ENCODE measurements at places on chromosomes 3 and 15.

DNA sequence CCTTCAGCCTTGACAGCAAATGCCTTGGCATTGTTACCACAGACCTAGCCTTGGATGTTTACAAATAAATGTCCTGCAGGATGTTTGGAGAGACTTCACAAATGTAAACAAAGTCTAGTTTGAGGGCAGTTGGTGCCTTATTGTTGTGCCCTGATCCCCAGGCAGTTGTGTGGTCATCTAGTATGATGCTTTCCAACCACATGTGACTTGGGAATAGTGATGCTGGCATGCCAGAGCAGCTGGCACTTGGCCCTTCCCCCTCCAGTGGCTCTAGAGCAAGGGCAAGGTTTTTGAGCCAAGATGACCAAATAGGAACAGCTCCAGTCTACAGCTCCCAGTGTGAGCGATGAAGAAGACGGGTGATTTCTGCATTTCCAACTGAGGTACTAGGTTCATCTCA lies 258.2 kb downstream of the ADAMTS17 start:
- no peak for DNase-seq

GRCh38 chr3:172061724-172062184 lies 22.4 kb downstream of the FNDC3B start:
- DNase-seq, result no peak

DNA sequence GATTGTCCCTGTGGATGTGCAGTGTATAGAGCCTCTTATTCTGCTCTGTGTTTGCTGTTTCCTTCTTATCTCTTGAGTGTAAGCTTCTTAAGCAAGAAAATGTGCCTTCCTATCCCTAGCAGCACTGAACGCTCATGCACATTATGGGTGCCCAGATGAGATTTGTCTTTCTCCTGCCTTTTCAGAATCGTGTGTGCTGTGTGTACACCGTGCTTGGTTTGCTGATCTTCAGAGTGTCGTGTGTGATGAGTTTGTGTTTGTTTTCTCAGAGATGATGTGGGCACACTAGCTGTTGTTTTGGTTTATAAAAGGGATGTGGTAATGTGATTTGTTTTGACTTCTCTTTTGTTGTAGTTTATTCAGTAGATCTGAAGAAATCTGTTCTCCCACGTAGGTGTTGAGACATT lies 19.7 kb downstream of the GPR171 start:
- no peak for DNase-seq

DNA sequence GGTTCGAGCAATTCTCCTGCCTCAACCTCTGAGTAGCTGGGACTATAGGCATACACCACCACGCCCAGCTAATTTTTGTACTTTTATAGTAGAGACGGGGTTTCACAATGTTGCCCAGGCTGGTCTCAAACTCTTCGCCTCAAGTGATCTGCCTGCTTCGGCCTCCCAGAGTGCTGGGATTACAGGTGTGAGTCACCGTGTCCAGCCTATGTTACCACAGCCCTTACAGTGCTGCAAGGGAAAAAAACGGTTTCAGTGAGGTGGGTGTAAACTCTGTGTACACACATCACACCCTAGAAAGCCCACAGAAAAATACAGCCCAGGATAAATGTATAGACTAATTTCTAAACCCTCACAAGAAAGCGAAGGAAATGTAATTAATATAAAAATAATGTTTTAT lies 103.5 kb upstream of the AKAP13 start:
- DNase-seq, result no peak

GRCh38 chr3:175426805-175427204 lies 567.7 kb downstream of the NAALADL2 start:
- DNase-seq, result no peak

- DNase-seq, result no peak
These were observed 318.7 kb upstream of the PPP2R3A start for GRCh38 chr3:135646873-135647272.

DNA sequence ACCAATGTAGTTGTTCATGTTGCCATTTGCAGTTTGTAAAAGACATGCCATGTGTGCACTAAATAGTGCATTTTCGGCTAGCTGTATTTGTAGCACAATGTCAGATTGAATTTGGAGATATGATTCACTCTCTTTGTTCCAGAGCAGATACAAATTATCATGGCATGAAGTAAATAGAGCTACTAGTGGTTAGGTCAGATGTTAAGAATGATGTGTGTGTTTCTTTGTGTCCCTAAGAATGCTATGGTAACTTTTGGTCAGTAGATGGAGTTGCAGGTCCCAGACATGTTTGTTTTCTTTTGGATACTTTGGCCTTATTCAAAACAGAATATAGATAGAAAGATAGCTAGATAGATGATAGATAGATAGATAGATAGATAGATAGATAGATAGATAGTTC lies 595.8 kb downstream of the NLGN1 start:
- peak; percentile 55 for DNase-seq

DNA sequence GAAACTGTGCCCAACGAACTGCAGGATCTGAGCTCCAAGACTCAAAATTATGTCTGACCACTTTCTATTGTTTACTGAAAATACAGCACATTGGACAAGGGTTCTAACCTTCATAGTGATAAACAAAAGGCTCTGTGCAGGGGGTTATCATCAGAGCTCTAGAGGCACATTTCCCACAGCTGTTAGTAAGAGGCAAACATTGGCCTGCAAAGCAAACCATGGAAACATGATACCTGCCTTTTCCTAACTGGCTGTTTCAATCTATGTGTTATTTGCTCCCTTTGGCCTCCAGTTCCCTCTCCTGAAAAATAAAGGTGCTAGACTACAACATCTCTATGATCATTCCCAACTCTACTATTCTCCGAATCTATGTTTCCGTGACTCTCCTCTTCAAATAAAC lies 159.7 kb upstream of the ARHGEF26 start:
- DNase-seq, result no peak

DNA sequence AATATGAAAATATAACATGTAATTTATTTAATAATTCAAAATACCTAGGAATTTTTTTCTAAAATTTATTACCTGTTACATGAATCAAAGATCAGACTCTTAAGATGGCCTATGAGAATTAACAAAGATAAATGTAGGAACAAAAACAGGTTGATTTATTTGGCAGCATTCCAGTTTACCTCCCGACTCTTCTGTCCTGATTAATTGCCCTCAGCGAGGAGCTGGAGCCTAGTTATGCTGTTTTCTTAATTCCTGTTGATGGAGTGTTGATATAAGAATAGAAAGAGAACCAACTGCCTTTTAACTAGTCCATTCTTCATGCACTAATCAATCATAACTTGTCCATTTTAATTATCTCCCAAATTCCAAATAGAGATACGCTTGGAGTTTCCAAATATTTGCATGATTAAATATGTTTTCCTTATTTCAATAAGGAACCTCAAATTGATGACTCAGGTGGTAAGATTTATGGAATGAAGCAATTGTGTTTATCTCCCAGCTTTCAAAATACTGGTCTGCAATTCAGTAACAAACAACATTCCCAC lies 10.6 kb upstream of the CPB1 start:
- no peak for DNase-seq

GRCh38 chr3:51646091-51646490 lies 25.0 kb upstream of the TEX264 start:
- no peak for DNase-seq

- DNase-seq, result no peak
These were observed 81.4 kb downstream of the TOP2B start for GRCh38 chr3:25583343-25583742.

DNA sequence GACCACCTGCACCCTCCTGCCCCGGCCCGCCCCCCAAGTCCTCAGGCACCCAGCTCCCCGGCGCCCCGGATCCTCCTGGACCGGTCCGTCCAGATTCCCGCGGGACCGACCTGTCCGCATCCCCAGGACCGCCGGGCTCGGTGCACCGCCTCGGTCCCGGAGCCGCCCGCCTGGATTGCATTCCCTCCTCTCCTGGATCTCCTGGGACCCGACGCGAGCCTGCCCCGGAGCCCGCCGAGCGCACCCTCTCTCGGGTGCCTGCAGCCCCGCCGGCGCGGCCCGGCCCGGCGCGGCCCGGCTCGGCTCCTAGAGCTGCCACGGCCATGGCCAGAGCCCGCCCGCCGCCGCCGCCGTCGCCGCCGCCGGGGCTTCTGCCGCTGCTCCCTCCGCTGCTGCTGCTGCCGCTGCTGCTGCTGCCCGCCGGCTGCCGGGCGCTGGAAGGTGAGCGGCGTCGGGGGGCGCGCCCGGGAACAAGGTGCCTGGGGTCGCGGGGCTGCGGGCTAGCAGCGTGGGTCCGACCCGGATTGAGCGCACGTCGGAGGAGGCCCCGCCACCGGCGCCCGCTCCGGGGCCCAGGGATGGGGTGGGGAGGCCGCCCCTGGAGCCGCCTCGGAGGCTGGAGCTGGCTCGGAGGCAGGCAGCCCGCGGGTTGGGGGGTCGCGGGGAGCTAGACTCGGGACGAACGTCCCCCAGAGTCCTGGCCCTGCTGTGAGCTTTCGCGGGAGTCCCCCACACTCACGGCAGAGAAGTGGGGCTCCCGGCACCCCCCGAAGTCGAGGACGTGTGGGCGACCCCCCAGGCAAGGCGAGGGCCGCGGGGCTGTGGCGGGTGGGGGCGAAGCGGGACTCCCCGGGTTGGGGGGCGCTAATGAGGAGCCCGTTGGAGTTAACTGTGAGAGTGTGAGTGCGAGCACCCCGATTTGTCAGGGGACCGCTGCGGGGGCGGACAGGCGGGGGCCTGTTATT lies 610 bp downstream of the EPHB3 start:
- DNase-seq, result no peak

DNA sequence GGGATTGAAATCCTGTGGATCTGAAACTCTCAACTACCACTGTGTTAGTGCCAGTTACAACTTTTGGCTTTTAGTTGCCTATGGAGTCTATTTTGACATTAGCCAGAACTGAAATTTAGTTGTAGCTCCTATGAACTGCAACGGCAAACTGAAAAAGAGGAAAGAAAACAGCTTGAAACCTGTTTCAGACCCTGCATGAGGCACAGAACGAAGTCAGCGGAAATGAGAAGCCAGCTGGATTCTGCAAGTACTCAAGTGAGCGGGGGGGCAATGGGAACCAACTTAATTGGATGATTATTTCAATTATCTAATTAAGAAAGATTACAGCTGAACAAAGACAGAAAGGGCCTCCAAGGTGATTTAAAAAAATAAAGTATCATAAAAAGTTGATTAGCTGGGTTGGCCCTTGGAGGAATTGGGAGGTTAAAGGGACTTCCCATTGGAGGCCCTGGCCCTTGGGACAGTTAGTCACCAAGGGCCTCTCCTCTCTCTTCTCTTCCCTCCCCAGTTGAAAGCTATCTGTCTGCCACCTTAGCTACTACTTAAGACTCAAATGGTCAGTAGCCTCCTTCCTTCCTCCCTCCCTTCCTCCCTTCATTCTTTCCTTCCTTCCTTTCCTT lies 352.1 kb downstream of the SHQ1 start:
- DNase-seq, result no peak

DNA sequence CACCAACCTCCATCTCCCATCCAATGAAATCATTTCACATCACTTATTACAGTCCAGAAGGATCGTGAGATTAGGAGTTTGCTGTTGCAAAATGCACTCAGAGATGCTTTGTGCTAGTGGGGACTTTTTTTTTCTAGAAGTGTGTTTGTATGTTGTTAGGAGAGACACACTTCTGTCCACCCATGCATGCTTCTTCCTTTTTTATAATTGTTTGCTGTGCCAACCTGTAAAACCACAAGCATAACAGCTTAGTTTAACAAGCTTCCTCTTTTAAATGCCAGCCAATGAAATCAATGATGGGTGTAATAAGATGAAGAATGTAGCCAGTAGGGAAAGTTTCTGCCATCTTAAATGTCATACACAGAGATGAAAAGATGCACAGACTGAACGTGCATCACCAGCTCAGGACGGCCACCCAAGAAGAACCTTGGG lies 305.6 kb upstream of the STT3B start:
- DNase-seq, result no peak

GRCh38 chr15:39721893-39722292 lies 60.7 kb downstream of the FSIP1 start:
- no peak for DNase-seq

DNA sequence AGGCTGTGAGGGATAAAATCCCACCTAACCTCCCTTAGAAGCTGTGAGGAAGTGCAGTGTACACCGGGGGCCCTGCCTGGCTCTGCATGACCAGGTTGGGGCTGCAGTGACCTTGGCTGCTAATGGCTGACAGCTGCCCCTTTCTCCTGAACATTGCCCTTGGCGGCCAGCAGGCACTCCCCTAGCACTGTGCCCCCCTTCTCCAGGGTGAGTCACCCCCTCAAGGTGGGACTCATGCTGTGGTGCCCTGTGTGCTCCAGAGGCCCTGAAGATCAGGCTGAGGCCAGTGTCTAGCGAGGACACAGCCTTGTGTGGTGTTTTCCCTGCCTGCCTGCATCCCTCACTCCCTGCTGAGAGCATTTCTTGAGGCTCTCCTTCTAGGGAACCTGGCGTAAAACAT lies 21.0 kb upstream of the FGD5 start:
- no peak for DNase-seq

DNA sequence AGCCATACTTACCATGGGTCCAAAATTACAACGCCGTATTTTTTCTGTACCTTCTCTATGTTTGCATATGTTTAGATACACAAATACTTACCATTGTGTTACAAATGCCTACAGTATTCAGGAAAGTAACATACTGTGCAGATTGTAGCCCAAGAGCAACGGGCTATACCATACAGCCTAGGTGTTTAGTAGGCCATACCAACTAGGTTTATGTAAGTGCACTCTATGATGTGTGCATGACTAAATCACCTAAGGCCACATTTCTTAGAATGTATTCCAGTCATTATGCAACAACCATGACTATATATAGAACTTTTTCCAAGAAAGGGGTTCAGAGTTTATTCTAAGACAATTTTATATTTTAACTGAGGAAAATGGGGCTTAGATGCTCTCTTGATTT lies 411.7 kb downstream of the MAGI1 start:
- DNase-seq, result no peak

DNA sequence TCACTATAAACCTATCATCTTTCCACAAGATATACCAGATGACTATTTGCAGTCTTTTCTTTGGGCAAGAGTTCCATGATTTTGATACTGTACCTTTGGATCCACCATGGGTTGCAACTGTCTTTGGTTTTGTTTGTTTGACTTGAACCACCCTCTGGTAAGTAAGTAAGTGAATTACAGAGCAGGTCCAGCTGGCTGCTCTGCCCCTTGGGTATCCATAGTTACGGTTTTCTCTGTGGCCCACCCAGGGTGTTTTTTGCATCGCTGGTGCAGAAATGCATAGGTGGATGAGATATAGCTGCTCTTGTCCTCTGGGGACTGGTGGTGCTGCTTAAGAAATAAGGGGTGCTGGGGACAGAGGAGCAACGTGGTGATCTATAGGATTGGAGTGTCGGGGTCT lies 33.8 kb downstream of the CHDH start:
- DNase-seq, result no peak

DNA sequence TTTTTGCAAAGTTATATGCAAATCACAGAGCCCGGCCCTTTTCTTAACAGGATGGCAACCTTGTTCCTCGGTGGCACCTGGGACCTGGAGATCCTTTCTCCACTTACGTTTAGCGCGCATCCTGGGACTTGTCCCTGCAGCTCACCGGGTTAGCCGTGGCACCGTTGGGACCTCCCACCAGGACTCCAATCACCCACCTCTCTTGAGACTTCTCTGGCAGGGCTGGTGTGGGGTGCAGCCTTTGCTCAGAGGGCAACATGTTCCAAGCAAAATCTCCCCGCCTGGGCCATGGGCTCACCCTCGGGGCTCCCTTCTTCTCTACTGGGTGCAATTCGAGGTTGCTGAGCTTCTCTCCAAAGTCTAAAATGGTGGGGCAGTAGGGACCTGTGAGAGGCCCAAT lies 211.9 kb upstream of the UMPS start:
- DNase-seq, result no peak
